ENCODE measurements at places on chromosomes 3 and 15.
A peak's percentile ranks its signal among the peaks of the same experiment; 100 is the strongest.

GRCh38 chr15:48388016-48388851 is 57.0 kb downstream of the DUT start:
- no peak for DNase-seq

- DNase-seq: no peak
Measured at GRCh38 chr15:65189102-65189740, 4.1 kb upstream of the CLPX start.

GRCh38 chr3:141402476-141403171 is 34.3 kb downstream of the ZBTB38 start:
- DNase-seq: no peak

- no peak for DNase-seq
Measured at GRCh38 chr3:151638555-151639417, 94.9 kb upstream of the AADACL2 start.

DNA sequence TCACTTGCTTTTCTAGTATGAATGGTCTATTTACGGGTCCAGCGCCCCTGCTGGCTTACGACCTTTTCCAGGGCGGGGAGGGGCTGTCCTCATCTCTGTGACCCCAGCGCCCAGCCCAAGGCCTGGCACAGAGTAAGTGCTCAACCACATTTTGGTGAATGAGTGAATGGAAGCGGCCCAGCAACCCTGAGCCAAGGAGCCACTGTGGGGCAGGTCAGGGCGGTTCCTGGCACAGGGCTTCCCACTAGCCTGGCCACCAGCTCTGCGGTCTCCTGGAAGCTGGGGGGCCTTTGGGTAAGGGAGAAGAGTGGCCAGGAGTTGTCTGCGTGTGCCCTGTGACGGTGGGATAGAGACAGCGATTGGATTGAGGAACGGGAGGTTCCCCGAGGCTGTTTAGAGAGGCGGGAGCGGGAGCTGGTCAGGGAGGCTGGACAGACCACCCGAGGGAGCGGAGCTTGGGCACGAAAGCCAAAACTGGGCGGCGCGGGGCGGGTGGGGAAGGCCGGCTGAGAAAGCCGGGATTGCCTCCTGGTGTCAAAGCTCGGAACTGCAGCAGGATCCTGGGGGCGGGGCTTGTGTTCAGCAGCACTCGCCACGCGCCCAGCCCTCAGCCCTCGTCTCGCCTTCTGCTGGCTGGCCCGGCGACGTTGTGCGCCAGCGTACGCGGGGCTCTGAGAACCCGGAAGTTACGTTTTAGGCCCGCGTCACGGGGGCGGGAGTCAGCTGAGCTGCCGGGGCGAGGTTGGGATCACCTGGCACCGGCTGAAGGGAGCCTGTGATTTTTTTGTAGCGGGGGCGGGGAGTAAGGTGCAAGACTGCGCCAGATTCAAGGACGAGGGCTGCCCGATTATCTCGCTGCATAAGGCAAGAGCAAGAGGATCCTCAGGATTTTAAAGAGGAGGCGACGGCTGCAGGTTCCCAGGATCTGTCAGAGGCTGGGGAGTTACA is at the start of gene VPS18:
Gene VPS18 (plus strand): TSS at position 718 of the 948 bp plus-strand sequence. CDS start 319 bp downstream, outside the sequence.
- peak; percentile 100 for DNase-seq

GRCh38 chr3:60186359-60186758 is 1064.9 kb downstream of the FHIT start:
- no peak for DNase-seq

DNA sequence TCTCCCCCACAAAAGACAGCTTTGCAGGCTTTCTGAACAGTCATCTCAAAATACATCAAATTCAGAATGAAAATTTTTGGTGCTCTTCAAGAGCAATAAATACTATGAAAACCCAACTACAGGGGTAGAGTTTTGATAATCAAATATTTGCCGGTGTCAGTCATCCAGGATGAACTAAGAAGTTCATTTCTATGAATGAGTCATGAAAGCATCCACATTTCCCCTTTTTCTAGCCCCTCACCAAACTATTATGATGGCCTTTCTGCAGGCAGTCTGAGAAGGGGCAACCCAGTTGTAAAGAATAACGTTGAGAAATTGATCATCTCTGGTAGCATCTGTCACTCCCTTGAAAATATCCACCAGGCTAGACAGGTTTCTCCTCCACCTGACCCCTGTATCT is 3.1 kb upstream of the LPCAT4 start:
- DNase-seq: no peak

GRCh38 chr3:103057003-103057402 is 622.2 kb downstream of the ZPLD1 start:
- DNase-seq: no peak

All from RWPE2 (cell line).